Activated CD4-positive, alpha-beta T cell treated with anti-CD3 and anti-CD28 coated beads, Interleukin-2, amount 50 U/mL, for 24 hours (primary cell): ENCODE measurements at places on chromosomes 12 and 14.

GRCh38 chr14:69666690-69667211 lies 55.4 kb downstream of the SUSD6 start:
- DNase-seq: no peak

DNA sequence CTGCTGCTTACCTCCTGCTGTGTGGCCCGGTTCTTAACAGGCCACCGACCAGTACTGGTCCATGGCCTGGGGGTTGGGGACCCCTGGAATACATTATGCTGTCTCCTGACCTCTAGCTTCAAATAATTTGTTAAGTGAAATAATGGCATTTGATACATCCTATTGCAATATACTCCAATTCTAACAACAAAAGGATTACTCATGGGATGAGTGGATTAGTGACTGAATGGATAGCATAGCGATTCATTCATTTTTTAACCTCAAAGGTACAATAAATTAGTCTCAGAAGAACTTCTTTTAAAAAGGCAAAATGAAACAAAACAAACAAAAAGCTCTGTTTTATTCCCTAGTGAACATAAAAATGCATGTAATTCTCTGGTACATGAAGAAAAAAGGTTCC lies 147.9 kb upstream of the PKP2 start:
- no peak for DNase-seq

DNA sequence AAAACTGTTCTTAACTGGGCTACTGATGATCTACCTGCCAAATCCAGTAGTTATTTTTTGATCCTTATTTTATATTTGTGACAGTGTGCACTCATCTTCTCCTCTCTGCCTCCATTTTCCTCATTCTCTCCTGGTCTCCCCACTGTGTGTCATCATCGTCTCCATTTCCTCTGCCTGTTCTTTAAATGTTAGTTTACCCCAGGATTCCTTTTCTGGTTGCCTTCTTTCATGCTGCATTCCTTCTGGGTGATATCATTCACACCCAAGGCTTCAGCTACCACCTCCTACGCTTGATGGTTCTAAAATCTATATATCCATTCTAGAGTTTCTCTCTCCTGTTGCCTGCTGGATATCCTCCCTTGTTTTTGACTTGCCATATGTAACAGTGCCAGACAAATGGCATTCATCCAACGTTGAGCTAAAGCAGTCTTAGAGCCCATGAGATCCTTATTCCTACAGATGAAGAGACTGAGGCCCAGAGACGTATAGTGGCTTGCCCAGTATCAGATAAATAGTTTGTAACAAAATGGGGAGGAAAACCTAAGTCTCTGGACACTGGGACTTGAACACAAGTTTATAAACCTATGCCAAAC lies 109.5 kb downstream of the DIP2B start:
- DNase-seq: no peak

GRCh38 chr12:30843211-30843610 lies 83.3 kb upstream of the TSPAN11 start:
- no peak for DNase-seq

GRCh38 chr12:958588-959123 lies 9.2 kb upstream of the RAD52 start:
- no peak for DNase-seq
